Lung microvascular endothelial cell (primary cell): ENCODE measurements at places on chromosomes 12 and 14.

- no peak for DNase-seq
Measured at GRCh38 chr12:49843411-49843810, 505 bp upstream of the BCDIN3D start.

DNA sequence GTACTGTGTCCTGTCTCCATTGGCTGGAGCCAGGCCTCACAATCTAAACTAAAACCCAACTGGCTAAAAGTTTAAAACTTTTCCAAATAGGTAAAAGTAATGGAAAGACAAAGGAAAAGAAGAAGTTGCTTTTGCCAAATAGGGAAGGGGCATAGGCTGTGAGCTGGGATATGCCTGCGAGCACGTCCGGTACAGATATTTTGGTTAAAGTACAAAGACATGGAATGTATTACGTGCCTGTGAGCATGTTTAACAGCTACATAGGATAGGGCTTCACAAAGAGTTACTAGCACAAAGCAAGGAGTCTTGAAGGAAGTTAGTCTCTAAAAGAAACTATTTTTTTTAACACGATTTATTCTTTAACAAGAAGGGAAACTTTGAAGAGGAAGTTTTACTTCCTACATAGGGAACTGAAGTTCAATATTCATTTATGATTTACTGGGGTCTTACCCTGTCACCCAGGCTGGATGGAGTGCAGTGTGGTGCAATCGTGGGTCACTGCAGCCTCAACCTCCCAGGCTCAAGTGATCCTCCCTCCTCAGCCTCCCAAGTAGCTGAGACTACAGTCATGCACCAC lies 41.9 kb upstream of the INF2 start:
- no peak for DNase-seq

DNA sequence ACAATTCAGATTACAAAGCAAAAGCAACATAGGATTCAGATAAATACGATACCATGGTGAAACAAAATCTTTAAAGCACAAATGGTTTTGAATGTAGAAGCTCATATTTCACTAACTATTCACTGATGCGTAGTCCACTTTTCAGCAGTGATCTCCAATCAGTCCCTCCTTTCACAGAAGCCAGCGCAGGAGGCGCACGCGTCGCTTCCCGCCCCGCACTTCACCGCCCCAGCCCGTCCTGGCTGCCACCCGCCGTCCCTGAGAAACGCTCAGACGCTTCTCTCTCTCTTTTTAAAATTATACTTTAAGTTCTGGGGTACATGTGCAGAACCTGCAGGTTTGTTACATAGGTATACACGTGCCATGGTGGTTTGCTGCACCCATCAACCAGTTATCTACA lies 19.8 kb upstream of the CHFR start:
- DNase-seq: no peak

GRCh38 chr12:26803552-26803951 lies 29.4 kb downstream of the ITPR2 start:
- no peak for DNase-seq

- no peak for DNase-seq
Measured at GRCh38 chr14:97546491-97547230, 749.5 kb downstream of the VRK1 start.

GRCh38 chr12:30012816-30013450 lies 229.2 kb upstream of the TMTC1 start:
- DNase-seq: no peak

DNA sequence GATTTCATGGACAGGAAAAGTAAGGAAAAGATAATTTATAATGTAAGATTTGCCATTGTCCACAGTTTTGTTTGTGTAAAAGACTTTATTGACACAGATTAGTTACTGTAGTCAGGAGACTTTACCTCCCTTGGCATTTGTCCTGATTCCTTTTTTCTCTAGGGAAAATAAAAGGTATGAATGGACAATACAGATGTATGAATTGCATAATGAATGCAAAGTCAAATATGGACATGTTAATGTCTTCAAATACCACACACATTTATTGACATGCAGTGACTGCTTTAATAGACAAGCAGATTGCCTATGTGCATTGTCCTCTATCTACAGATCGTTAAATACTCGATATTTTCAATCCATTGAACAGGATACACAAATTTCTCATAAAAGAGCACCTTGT lies 999.7 kb upstream of the SEL1L start:
- DNase-seq: no peak

DNA sequence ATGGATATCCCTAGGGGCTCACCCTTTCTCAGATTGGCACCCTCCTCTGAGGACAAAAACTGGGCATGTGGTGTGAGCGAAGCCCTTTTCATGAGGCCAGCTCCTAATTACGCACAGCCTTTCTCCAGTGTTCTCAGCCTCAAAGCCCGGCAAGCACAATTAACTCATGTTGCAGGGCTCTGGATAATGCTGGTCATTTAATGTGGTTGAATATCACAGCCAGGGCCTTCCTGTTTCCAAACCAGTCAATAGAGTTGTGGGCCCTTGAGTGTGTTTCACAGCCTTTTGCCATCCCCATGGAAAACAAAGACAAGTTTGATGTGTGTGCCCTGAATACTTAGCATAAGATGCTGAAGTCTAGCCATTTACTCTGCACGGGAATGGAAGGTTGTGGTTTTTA lies 114.2 kb upstream of the ARHGAP5 start:
- DNase-seq: no peak

DNA sequence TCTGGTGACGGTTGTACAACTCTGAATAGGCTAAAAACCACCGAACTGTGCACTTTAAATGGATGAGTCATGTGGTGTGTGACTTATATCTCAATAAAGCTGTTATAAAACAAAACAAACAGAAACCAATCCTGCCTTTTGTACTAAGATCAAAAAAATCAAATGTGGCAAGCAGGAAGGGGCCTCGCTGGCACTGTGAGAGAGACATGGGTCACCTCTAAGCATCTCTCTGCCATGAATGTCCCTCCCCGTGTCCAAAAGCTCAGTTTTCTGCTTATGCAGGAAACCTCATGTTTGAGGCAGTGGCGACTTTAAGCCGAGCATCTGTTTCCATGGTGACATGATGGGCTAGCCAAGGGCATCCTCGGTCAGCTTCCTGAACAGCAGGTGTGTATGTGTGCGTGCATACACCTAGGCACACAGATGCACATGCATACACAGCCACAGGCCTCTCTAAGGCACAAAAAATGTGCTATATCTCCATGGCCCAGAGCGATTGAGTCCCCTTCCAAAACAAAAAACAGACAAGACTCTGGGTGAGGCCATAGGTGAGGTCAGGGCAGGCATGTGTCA lies 44.4 kb downstream of the ARL6IP4 start:
- peak; percentile 39 for DNase-seq

GRCh38 chr12:93818488-93819049 lies 141.4 kb downstream of the CRADD start:
- DNase-seq: no peak

- DNase-seq: no peak
Measured at GRCh38 chr12:47039756-47040155, 39.7 kb upstream of the PCED1B start.

GRCh38 chr14:34488528-34488927 lies 26.5 kb upstream of the SPTSSA start:
- no peak for DNase-seq

DNA sequence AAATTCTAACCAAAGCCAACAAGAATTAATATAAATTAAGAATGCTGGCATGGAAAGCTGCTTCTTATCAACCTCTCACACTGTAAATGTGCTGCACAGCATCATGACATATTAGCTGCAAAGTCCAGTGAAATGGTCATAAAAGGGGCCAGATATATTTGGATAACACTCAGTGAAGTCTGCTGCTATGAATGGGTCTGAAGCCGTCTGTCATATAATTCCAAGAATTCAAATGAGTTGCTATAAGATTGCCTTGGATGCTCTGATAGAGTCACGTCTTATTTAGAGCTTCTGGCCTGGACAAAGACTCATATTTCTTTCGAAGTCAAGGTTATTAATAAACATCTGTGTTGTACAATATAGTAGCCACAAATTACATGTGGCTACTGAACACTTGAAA lies 54.3 kb upstream of the OVCH1 start:
- no peak for DNase-seq

- DNase-seq: no peak
Measured at GRCh38 chr14:100813291-100813690, 12.6 kb upstream of the MEG3 start.

- DNase-seq: peak; percentile 15
Measured at GRCh38 chr14:41606532-41607303, at the start of gene LRFN5. Gene LRFN5 (plus strand): TSS chr14:41606876.

DNA sequence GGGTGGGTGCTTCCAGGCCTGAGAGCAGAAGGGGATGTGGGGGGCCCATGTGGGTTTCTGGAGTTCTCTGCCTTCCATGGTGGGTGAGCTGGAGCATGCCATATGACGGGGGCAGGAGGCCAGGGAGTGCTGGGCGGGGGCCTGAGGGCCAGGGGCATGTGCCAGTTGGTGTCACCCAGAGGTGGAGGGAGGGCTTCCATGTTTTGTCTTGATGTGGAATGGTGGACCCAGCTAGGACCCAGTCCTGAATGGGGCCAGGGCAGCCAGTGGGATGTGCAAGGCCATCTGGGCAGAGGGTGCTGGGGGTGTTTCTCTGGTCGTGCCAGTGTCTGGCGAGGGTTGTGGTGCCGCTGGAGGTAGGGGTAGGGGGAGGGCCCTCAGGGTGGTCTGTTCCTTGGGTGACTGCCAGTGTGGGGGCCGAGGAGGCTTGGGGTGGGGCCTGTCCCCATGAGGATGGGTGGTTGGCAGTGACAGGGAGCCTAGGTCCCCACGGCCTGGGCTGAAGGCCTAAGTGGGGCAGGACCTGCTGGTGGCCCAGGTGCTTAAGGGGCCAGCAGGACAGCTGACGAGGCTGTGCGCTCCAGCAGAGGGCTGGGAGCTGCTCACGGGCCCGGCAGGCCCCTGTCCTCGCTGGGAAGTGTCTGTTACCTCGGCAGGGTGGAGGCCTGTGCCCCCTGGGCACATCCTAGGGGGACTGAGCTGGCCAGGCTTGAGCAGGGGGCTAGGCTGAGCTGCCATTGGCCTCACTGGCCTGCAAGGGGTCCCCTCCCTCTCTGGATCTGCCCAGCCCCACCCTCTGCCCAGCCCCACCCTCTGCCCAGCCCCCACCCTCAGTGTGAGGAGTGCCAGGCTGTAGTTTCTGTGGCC lies 26.8 kb downstream of the CEP170B start:
- no peak for DNase-seq

- DNase-seq: no peak
Measured at GRCh38 chr12:16352481-16352880, 5.0 kb downstream of the MGST1 start.

DNA sequence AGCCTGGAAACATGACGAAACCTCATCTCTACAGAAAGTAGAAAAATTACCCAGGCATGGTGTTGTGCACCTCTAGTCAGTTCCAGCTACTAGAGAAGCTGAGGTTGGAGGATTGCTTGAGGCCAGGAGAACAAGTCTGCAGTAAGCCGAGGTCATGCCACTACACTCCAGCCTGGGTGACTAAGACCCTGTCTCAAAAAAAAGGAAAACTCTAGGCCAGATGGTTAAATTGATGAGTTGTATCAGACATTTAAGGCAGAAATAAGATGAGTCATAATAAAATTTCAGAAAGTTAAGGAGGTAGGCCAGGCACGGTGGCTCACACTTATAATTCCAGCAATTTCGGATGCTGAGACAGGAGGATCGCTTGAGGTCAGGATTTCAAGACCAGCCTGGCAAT lies 10.7 kb downstream of the EIF2S1 start:
- DNase-seq: no peak

DNA sequence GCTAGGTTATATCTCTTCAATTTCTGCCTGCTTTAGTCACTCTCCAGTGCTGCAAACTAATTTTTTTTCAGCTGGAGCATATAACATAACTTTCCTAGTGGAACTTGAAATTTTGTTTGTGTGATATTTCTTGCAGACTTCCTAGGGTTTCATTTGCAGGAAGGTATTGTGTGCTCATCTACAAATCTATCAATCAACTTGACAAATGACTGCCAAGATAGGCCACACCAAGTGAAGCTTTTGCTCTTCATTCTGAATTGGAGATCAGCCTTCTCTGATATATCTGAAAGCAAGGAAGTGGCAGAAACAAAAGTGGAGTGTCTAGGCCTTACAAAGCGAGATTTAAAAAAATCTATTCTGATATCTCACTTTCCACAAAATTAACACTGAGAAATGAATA lies 551.1 kb upstream of the LRFN5 start:
- no peak for DNase-seq

- no peak for DNase-seq
Measured at GRCh38 chr14:21735639-21736307, 62.2 kb upstream of the OR4E1 start.
